ENCODE measurements at places on chromosomes 4 and X.
A peak's percentile ranks its signal among the peaks of the same experiment; 100 is the strongest.

DNA sequence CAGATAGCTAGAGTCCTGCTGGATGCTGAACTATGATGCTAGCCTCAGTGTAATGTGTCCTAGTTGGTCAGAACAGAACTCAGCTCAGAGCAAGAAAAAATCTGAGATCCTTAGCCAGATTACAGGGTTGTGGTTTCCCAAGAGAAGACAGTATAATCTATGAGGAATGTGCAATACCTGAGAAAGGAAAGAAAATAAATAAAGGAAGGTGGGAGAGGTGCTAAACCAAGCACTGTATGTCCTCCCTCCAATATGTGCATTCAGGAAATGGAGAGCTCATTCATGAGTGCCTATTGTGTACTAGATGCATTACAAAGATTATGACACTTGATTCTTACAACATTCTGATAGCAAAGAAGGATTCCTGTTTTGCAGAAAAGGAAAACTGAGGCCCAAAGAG lies 7.5 kb downstream of the USP26 start:
- DNase-seq, result no peak

DNA sequence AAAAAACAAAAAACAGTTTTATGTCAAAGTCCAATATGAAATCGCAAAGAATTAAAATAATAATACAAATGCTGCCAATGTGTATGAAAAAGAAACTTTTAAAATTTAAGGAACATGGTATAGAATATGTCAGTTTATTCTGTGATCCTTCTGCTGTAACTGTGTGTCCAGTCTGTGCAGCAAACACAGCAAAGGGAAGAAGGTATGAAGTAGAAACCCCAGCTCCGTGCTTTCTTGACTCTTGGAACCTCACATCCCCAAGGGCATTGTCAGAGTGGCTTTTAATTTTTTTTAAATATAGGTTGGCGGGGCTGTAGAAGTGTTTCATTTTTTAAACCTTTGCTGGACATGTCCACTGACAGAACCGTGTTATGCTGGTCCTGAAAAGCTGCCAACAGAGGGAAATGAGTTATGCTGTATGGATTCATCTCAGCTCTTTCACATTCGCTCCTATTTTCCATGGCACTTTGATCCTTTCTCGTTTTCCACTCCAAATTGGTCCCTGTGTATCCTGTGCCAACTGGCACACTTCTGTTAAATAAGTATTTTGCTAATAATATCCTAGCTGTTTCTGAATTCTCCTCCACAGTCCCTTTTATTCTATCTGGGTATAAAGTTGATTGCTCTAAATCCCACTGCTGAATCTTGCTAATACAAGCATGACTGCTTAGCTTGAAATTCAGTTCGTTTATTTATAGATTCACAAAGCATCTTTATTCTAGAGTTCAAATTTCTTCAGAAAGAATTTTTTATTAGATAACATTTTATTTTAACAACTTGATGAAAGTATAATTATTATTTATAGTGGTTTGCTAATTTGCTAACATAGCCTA lies 127.0 kb upstream of the DDIT4L start:
- peak; percentile 35 for DNase-seq

DNA sequence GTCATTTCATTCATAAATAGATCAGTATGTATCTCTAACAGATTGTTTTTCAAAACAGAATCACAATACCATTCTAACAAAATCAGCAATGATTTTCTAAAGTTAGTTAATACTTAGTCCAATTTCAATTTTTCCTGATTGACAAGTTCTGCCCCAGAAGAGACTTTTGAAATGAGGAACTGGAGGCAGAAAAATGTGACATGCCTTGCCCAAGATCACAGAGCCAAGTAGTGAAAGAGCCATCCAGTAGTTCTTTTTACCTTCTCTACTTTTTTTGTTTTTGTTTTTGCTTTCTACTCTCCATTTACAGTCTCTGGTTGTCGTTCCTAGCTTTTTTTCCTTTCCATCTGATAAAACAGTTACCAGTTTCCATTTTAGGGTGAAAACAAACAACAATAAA lies 129.3 kb upstream of the TMEM164 start:
- no peak for DNase-seq

- no peak for DNase-seq
Measured at GRCh38 chrX:12315526-12315925, 177.3 kb downstream of the FRMPD4 start.

GRCh38 chr4:139709660-139710059 lies 44.0 kb downstream of the MGST2 start:
- no peak for DNase-seq

DNA sequence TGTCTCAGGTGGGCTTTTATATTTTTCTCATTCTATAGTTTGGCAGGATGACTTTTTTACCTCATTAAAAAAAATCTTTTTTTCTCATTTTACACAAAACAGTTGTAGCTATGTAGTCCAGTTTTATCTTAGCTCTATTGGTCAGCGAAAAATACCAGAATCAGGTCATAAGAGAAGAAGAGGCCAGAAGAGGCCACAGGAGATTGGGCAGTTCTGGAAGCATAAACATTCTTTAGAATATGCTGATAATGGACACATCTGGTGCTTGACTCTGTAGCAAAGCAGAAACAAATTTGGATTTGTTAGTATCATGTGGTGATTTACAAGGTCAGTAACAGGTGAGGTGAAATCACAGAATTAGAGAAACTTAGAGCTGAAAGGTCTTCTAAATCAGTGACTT lies 66.6 kb upstream of the ARHGAP24 start:
- no peak for DNase-seq

GRCh38 chr4:132383571-132384199 lies 765.4 kb upstream of the PCDH10 start:
- DNase-seq, result no peak

- peak; percentile 64 for DNase-seq
Measured at GRCh38 chr4:85475631-85476233, 782 bp downstream of the ARHGAP24 start.

DNA sequence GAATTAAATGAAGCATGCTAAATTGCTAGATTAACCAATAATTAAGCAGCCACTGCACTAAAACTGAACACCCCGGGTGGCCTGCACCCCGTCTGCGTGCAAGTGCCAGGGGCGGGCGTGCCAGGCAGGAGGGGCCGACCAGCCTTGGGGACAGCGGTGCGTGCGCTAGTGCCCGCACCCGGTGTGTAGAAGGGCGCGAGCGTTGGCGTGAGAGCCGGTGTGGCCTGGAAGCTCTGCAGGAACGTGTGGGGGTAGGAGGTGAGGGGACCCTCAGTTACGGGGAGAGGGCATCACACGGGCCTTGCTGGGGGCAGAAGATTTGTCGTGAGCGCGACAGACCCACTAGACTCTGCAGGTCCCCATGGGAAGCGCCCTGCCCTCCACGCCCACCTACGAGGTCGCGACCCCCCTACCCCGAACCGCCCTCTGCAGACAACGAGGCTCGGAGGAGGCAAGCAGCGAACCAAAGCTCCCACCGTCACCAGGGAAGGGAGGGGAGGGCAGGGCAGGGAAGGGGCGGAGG lies 105.8 kb downstream of the FAM53A start:
- DNase-seq, result peak; percentile 54

DNA sequence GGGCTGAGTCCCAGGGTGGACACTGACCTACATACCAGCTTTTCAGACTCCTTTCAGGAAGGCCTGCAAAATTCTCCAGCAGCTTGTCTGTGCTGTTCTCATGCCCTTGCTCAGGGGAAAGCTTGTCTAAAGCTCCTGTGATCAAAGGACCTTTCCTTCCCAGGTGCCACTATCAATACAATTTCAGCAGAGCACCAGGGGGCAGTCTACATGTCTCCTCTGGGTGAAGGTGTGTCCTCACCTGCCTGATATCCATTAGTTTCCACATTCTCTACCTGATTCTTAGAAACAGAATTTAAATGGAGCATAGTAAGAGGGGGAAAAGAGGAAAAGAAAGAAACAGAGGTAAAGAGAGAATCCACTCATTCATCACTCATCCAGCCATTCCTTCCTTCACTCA lies 114.2 kb downstream of the PPARGC1A start:
- DNase-seq, result no peak

- no peak for DNase-seq
Measured at GRCh38 chr4:110128472-110128919, 69.9 kb downstream of the ELOVL6 start.

Data from brain (organoid and tissue), 16 donors.